ENCODE measurements at places on chromosomes 16 and 17.

GRCh38 chr16:89722392-89723278, 1.3 kb downstream of the ZNF276 start:
- DNase-seq: peak; percentile 78

DNA sequence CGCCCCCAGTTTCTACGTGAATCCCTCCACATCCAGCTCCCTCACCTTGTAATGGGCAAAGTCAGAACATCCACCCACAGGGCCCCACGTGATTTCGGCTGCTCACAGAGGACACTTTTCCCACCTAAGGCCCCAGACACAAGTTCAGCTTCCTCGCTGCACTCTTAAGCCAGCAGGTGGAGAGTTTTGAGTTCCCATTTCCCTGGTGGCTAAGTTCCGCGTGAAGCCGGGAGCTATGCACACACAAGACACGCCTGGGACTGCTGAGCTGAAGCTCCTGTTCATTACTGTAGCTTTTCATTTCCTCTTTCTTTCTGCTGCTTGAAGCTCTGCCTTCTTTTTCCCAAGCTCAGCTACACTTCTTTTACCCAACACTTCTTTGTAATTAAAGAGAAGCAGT, 273.8 kb downstream of the NPIPA8 start:
- no peak for DNase-seq

DNA sequence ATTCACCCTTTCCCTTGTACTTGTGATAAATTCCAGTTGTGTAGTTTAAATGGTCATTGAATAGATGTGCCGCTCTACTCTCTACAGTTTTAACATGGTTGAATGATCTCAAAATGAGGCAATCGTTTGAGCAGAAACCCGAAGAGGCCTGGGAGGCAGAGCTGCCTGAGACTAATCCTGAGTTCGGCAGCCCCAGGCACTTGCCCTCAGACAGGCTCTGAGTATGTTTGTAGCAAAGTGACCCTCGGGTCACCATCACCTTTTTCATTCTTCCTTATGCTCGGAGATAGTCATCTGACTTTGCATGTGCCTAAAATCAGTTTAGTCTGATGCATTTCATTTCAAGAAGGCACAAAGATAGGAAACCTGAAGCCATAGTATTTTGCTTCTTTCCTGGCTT, 184.0 kb upstream of the RBFOX1 start:
- DNase-seq: no peak

GRCh38 chr17:3557768-3558583, at the start of gene TRPV3:
TRPV3 (minus strand) TSS chr17:3557812; CDS start chr17:3554850, 2,962 bp downstream.
- DNase-seq: no peak

GRCh38 chr17:19905502-19905901, 37.8 kb upstream of the ULK2 start:
- no peak for DNase-seq

DNA sequence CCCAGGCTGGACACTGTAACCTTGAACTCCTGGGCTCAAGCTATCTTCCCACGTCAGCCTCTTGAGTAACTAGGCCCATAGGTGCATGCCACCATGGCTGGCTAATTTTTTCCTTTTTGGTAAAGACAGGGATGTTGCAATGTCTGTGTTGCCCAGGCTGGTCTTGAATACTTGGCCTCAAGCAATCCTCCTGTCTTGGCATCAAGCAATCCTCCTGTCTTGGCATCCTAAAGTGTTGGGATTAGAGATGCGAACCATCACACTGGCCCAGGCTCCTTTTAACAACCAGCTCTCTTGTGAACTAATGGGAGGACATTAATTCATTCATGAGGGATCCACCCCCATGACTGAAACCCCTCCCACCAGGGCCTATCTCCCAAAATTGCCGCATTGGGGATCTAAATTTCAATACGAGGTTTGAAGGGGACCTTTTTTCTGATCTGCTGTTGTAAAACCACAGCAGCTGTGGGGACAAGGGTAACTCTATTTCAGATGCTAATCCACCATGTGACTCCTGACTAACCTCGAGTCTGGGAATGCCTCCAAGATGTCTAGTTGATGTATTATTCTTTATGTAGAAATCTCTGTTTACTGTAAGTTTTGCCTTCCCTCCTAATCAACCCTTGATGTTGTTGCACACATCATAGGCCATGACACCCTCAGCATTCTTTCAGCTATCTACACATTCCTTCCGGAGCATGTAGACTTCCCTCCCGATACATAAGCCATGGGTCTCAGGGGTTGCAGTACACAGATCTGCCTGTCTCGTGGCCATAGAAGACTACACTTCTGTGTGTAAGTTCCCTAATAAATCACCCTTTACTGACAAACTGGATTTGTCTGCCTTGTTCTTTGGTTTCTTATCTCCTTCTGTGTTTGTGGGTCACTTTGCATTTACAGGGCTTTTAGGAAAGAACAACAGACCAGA, 37.6 kb downstream of the RNF112 start:
- no peak for DNase-seq

DNA sequence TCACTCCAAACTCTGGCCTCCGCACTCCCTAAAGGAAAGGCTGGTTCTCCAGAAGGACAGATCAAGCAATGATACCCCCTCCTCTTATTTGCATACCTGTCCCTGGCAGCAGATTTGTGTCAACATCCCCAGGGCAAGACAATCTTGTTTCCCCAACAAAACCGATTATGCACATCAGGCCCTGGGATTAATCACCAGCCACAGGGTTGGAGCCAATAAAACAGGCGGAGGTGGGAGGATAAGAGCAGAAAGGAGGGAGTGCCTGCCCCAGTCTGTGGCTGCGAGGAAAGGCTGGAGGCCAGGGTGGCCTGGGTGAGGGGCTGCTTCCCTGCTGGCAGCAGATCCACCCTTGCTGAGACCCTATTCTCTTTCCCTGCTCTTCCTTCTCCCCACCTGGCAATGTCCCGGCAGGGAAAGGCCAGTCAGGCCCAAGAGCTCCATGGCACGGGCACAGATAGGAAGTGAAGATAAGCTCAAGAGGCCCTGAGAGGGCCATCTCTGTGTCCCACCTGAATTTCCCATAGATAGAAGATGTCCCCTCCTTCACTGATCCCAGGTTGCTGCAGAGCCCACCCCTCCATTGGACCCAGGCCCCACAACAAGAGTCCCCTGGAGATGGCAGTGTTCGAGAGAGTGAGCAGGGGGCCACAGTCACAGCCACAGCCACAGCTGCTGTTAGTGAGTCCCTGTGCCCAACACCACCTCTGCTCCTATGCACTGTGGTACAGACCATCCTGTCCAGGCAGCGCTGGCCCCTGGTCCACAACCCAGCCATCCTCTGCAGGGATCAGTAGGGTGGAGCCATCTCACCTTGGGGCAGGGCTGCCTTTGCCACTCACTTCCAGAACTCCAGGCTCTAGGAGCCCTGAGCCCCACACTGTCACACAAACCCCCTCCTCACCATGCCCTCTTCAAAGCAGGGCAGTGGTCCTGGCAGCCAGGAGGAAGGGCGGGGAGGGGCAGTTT, 137.5 kb downstream of the SDK2 start:
- no peak for DNase-seq

DNA sequence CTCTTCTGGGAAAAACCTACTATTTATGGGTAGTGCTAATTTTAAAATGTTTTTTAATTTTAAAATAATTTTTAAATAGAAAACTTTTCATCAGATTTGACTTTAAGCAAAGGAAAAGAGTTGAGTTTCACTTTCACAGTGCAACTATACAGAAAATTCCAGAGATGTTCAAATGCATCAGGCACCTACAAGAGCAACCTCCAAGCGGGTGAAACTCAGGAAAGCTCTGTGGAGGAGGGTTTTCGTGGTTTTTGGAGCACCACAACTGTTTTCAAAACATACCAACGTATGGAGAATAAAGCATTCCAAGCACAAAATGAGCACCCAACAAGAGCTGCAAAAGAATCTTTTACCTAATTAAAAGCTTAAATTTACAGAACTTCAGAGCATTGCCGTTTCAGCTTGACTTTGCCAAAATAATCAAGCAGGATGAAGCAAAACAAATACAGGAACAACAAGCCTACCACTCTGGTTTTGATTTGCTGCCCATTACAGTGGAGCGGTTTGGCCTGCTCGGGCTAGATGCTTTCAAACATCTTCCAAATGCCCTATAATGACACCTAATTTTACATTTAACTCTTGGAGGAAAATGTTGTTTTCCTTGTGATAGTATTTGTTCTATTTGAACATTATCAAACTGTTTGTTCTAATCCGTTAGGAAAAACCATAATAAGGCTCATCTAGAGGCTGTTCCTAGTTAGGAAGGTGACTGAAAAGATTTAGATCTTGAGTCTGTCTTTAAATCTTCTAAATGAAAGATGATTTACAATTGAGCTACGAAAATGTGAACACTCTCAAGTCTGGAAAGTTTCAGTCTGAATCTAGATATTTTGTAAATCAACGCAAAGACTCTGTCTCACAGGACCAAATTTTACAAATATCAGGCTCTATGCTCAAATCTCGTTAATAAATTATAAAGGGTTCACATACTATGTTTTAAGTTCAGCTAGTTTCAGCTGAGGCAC, 34.5 kb downstream of the NACA2 start:
- DNase-seq: no peak

GRCh38 chr16:56357765-56358322, 67.5 kb downstream of the AMFR start:
- no peak for DNase-seq

GRCh38 chr17:20151174-20151573, 142.0 kb downstream of the SPECC1 start:
- DNase-seq: no peak

DNA sequence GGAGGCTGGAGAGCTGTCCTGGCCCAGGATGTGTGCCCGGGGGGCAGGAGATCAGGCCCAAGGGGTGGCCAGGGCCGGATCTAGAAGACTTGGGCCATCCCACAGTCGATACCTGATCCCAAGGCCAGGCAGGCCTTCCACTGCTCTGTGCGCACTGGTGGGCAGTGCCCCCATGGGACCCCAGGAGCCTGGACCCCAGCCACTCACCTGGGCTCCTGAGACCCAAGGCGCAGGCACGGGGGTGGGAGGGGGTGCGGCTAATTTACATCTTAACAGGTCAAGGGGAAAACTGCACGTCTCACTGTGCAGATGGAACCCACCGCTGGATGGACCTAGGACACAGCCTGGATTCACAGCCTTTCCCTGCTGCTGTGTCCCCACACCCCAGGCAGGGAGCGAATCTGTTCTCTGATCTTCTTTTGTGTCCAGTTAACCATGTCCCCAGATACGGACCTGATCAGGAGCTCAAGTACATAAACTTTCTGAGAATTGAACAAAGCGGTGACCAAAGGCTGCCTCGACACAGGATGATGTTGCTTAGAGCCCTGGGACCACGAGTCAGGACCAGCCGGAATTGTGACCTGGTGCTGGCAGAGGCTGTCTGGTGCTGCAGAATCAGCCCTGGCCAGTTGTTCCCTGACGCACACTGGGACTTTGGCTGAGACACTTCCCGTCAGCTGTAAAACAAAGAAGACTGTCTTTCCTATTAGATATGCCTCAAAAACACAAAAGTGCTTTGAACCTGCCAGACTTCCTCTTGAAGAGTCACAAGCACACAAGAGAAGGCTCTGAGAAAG, 60.6 kb downstream of the TNFRSF13B start:
- no peak for DNase-seq

DNA sequence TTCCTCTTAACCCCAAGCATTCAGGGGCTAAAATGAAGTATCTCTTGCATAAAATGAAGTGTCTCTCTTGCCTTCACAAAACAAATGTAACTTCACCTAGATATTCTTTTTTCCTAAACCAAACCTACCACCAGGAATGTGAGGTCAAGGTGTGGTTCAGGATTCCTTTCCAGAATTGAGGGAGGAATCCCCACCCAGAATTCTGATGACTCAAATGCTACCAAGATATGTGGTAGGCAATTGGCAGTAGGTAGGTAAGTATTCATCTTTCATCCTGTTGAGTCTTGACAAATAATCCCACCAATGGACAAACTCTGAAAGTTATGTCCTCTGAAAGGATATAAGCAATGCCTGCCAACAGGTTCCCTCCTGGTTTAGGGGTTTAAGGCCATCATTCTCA, 26.2 kb downstream of the TRIM16 start:
- DNase-seq: no peak

GRCh38 chr16:72711823-72712222, 336.1 kb downstream of the ZFHX3 start:
- DNase-seq: no peak

GRCh38 chr16:88616320-88616719, 22.1 kb upstream of the IL17C start:
- DNase-seq: no peak

- DNase-seq: no peak
Observed at GRCh38 chr17:77118251-77118928, 22.4 kb upstream of the SEC14L1 start.

DNA sequence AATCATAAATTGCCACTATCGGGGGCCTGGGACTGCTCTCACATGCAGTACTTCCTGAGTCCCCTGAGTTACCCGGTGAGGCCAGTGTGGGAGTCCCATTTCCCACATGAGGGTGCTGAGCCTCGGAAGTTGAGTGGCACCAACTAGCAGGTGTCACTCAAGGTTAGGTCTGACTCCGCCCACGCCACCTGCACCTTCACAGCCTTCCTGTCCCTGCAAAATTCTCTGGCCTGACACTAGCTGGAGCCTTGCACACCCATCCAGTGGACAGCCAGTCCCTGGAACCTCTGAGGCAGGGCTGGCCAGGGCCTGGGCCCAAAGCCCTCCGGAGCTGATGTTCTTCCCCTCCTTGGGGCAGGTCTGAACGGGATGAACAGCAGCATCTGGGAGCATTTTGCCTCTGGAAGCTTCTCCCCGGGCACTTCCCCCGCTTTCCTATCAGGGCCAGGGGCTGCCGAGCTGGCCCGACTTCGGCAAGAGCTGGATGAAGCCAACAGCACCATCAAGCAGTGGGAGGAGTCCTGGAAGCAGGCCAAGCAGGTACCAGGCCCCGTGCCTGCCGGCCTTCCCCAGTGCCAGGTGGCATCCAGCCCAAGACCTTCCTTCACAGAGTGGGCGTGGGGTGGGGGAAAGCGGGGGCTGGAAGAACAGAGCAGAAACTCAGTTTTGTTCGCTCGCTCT, 21.9 kb downstream of the UNC13D start:
- no peak for DNase-seq

DNA sequence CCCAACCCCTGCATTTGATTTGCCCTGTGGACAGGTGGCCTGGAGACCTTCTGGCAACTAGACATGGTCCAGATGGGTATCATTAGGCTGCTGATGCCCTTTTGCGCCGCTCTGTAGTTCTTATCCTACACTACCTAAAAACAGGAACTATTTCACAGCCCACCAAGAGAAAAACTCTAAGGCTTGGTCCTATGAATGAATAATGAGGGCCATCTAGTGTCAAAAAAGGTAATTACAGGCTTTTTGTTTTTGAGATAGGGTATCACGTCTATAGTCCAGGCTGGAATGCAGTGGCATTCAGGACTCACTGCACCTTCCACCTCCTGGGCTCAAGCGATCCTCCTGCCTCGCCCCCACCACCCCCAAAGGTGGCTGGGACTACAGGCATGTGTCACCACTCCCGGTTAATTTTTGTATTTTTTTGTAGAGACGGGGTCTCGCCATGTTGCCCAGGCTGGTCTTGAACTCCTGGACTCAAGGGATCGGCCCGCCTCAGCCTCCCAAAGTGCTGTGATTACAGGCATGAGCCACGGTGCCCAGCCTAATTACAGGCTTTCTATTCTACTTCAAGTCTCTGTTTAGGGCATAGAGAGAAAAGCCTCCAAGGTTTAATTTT, 20.9 kb downstream of the COIL start:
- DNase-seq: no peak

Measured in heart left ventricle (tissue), 16 donors.